HT-29 (cell line): ENCODE measurements at places on chromosomes 2 and 18. TPM values are rescaled to one million over a fixed set of nuclear protein-coding genes. Genes with fewer than 3 reads are reported as not detected.

The GNLY gene
- total RNA-seq = not detected in 2 replicates

- no peak for DNase-seq
These were observed 64.0 kb downstream of the RTN4 start for GRCh38 chr2:54986264-54986663.

DNA sequence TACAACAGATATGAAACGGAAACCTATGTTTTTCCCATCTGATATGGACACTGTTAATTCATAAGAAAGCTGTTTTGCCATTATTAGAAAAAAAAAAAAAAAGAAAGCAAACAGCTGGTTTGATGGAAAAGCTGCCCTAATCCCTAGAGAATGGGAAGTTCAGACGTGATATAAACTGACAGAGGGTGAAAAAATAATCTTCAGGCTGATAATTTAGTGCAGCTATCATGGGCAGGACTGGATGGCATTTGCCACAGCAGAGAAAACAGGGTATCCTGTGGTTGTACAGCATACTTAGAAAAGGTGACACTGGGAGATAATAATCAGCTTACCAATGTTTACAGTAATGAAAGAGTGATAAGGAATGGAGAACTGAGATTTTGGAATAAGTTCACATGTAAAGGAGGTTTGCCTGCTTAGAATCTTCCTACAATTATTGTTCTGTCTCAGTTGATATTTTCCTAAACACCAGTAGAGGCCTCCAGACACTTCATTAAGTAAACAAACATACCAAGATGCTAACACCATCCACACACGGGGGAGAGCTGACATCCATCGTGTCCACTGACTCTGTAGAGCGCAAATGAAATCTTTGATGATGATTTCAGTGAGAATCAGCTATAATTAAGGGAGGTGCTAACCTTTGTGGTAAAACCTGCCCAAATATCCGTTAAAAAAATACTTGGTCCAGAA is 211.6 kb upstream of the MMADHC start:
- peak; percentile 48 for DNase-seq

The KLHL41 gene
- not detected in 2 replicates for total RNA-seq

The HOXD10 gene
- not detected in 2 replicates for total RNA-seq

DNA sequence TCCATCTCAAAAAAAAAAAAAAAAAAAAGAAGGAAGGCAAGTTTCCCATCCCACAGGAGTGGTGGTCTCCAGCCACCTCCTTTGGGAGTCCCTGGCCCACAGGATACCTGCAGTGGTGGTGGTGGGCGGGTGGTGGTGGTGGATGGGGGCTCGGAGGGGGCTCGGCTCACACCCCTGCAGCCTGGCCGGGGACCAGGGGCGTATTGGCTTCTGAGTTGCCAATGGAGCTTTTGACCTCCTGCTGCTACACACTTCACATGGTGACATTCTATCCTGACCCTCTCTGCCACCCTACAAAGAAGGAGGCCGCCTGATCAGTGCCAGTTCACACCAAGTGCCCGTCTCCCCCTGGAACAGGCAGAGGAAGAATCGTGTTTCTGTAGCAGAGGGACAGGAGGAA is 119.6 kb downstream of the NFATC1 start:
- no peak for DNase-seq

- no peak for DNase-seq
These were observed 20.3 kb downstream of the POU3F3 start for GRCh38 chr2:104874230-104874629.

DNA sequence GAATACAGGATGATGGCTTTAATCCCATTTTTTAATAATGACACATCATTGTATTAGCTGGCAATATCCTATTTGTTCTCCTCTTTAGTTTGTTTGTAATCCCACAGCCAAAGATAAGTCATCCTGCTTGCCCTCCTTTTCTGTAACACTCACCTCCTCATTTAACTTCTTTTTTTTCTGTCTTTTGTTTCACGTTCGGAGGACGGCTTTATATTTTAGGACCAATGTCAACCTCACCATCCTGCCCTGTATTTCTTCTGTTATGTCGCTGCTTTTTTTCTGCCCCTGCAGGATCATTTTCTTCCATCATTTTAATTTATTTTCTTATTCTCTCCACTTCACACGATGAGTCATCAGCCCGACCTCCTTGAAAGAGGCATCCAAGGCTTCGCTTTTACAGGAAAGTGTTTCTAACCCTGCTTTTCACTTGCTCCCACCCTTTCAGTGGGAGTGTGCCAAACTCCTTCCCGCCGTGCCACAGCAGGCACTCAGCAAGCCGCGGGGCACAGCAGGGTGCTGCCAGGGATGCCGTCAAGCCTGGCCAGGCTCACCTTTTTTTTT is 11.4 kb downstream of the RAB31 start:
- no peak for DNase-seq

DNA sequence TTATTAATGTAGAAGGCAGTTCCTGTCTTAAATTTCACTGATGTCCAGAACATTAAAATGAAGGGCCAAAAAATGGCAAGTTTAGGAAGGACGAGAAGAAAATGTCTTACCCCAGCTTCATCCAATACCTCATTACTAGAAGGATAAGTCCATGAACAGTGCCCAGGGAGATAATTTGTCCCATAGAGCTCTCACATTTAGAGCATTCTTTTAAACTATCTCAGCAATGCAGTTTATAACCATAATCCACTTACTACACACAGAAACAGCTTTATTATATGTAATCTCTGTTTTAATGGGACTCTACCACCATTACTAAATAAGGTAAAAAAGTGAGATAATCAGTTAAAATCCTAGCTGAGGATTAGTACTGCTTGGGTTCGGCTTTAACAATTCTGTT is 142.5 kb downstream of the PARD3B start:
- no peak for DNase-seq

GRCh38 chr18:12408247-12408869 is 629 bp downstream of the PRELID3A start:
- peak; percentile 35 for DNase-seq

DNA sequence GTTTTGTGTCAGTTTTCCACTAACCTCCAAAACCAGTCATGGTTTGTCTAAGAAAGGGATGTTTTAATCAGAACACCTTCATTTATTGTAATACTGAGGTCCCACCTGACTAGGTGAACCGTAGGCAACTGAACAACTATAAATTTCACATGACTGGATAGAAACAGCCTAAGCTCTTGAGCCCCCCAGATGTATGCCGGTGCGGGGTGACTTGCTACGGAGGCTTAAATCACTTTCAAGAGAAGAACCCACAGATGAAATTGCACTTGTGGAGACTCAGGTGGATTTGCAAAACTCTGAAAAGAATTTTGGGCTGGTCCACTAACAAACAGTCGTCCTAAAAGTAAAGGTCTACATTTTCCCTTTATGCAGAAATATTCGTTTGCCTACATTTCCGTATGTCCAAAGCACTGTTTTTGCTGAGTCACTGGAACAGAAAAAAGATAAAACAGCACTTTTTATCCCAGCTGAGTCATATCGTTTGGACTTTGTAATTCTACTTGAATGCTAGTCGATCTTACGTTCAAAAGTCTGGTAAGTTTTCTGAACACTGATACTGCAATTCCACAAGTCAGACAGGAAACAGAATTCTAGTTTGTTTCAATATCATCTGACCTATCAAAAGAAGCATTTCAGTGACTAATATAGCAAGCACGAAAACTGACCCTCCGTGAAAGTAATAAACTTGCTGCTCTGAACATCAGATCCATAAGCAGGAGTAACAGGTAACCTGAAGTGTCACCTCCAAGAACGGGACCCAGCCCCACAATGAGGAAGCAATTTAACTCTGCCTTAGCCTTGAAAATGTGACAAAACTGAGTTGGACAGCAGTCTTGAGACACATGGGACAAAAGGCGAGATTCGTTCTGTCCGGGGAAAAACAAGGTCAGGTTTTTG is 18.1 kb downstream of the ZNF516 start:
- DNase-seq = peak; percentile 61

GRCh38 chr2:33784488-33784887 is 185.4 kb upstream of the FAM98A start:
- no peak for DNase-seq

GRCh38 chr18:44849361-44849760 is 168.7 kb downstream of the SETBP1 start:
- no peak for DNase-seq

The PAIP2B gene
- 1.8 and 2.2 TPM in 2 replicates for total RNA-seq

DNA sequence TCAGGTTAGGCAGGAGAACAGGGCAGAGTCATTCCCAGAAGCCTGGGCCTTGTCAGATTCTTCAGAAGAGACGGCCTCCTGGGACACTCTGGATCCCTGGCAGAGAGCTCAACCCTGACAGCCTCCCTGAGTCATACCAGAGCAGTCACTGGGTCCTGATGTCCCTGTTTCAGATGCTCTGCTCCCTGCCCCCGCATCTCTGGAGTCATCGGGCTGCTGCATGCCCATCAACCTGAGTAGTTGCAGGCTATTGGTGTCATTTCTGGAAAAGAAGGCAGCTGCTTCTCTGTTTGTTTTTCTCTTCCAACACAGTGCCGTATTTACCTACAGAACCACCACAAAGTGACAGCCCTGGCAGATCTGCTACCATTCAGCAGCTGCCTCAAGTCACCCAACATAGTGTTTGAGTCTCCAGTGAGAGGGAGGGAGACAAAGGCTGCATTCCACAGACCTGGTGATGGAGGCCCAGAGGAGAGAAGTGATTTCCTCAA is 145.1 kb downstream of the B3GNT2 start:
- DNase-seq = peak; percentile 32

The NMS gene
- not detected in 2 replicates for total RNA-seq

GRCh38 chr18:78327643-78328042 is 652.0 kb upstream of the SALL3 start:
- DNase-seq = no peak

- no peak for DNase-seq
These were observed 387.6 kb downstream of the DCDC2C start for GRCh38 chr2:4090668-4091630.

The IL1F10 gene
- 0.42 TPM in 1 of 2 replicates, not detected in the other for total RNA-seq

The ZNF521 gene
- 0.08 and 0.21 TPM in 2 replicates for total RNA-seq

DNA sequence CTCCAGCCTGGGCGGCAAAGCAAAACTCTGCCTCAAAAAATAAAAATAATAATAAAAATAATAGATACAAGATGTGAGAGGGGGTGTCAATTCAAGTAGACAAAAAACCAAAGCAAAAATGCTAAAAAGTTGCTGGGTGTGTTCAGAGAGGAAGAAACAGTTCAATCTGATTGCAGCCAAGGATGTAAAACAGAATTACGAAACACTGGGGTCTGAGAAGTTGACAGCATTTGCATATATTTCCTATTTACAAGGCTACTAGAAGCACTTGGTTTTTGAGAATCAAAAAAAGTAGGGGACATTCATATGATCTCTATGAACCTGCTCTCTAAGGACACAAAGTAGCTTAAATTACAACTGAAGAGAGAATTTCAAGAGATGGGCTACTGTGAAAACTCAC is 7.6 kb downstream of the TRIP12 start:
- no peak for DNase-seq

- no peak for DNase-seq
These were observed 110.9 kb downstream of the ROCK1 start for GRCh38 chr18:21000667-21001066.

- no peak for DNase-seq
These were observed 230.5 kb downstream of the PARD3B start for GRCh38 chr2:204775766-204776165.

The HOXD4 gene
- total RNA-seq = not detected in 2 replicates

DNA sequence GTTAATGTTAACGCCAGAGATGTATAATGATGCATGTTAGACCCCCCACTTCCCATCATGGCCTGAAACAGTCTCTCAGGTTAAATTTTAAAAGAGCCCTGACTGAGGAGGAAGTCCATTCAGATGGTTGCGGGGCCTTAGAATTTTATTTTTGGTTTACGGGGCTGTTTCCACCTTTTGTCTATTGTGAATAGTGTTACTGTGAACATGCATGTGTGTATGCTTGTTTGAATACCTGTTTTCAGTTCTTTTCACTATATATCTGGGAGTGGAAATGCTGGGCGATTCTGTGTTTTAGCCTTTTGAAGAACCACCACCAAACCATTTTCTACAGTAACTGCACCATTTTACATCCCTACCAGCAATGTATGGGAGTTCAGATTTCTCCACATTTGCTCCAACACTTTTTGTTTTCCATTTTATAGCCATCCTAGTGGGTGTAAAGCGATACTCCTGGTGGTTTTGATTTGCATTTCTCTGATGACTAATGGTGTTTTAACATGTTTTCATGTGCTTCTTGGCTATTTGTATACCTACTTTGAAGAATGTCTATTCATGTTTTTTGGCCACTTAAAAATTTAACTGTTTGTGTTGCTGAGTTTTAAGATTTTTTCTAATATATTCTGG is 133.0 kb downstream of the MYO3B start:
- no peak for DNase-seq

DNA sequence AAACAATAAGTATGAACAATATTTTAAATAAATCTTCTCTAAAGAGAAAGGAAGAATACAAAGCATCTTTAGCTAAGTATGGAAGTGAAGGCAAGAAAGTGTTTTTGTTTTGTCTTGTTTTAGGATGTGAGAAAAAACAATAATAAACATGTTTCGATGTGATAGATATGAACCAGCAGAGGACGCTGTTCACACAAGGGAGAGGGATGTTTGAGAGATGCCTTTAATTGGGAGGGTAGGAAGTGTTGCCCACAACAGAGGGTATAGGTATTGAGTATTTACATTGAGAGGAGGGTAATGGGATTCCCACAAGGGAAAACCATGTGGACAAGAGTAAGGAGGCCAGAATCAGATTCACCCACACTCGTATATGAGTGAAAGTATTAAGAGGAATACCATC is 55.1 kb downstream of the CDH19 start:
- no peak for DNase-seq

- DNase-seq = no peak
These were observed 622.5 kb downstream of the RNF144A start for GRCh38 chr2:7539760-7540159.

DNA sequence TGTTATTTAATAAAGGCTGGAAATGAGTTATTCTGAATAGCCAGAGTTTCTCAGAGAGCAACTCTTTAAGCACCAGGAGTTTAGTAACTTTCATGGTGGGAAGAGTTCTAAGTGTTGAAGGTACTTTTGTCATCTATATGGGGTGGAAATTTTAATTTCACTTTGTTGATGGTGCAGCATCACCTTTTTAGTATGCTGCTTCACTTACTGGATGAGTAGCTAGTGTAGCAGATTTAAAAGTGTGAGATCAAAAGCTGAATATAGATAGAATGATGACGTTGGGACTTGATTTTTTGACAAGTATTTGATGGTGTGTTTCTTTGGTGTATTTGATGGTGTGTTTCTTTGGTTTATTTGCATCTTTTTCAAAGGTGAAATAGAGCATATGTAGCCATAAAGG is 47.3 kb downstream of the MAP4K4 start:
- DNase-seq = no peak

The RIT2 gene
- total RNA-seq = not detected in 2 replicates

DNA sequence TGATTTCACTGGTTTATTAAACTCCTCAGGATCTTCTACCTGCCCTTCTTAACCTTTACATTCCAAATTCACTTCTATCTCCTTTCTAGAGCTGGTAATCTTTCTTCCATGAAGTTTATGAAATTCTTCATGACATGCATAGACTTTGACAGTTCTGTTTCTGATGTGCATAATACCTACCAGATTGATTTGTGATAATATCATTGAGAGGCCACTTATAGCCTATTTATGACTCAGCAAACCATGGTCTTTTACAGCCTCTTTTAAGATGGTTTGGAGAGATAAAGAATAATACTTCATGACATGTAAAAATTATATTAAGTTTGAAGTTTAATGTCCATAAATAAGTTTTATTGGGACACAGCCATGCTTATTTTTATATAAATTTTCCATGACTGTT is 14.0 kb downstream of the SCN2A start:
- peak; percentile 7 for DNase-seq
